ENCODE measurements at places on chromosomes 2 and 18.
A peak's percentile ranks its signal among the peaks of the same experiment; 100 is the strongest.

DNA sequence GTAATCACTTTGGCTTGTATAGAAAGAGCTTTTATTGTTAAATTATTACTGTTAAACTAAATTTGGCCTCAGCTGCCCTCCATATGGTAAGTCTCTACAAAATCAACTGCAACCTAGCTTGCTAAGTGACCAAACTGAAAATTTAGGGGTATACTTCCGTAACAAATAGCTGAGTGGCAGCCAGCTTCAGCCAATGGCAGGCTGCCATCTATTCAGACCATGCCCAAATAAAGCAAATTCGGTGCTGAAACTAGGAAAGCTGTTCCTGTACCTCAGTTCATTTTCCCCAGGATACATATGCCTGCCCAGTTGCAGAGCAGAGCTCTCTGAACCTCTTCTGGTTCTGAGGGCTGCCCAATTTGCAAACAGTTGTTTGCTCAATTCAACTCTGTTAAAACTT, 94.8 kb downstream of the EML6 start:
- DNase-seq: no peak

DNA sequence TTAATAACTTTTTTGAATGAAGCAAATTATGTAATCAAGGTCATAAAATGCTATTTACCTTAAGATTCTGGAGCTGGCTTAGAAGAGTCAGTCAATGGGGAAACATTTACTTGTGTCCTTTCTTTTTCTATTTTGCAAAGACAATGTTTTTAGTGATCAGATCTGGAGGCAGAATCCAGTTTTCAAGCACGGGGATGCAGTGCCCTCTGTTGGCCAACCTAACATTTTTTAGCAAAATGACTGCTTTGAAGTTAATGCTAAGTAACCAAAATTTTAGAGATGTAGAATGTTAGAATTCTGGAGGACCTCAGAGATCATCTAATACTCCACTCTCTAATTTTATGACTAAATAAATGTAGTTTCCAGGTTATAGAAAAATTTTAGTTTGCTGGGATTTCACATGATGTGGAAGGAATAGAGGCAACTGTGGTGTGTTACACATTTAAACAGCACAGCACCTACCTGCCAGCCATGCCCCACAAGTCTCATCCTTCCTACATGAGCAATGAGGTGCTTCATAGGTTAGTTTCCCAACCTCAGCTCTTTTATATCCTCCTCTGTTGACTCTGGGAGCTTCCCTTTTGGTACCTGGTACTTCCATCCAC, 23.6 kb upstream of the SLC9A4 start:
- peak; percentile 33 for DNase-seq

DNA sequence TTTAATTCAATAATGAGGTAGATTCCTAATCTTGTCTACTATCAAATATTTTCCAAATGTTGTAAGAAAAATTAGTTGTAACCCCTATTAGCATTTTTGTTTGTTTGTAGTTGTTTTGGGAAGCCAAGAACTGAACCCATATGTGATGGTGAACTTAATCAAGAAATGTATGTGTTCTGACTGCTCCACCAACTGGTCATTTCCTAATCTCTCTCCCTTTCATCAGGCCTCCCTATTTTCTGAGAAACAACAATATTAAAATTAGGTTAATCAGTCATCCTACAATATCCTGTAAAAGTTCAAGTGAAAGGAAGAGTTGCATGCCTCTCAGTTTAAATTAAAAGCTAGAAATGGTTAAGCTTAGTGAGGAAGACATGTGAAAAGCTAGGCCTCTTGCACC, 504.0 kb downstream of the EPHA4 start:
- DNase-seq: no peak

- DNase-seq: no peak
These were observed 292.5 kb downstream of the LRRTM1 start for GRCh38 chr2:80012061-80012460.

DNA sequence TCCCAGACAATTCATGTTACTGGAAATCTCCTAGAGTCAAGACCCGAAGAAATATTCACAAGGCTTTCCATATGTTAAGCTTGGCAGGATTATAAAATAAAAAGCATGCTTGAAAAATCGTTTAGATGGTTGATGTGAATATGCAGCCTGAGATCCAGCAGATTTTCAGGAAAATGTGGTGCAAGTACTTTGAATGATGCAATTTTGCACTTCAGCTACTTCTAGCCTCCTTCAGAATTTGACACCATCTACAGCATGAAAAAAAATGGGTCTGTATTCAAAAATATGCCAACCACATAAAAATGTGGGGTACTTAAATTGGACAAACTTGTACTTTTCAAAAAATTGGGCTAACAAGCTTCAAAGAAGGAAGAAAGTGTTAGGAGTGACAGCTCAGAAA, 340.6 kb upstream of the DCC start:
- no peak for DNase-seq

- DNase-seq: no peak
These were observed 136.2 kb downstream of the THADA start for GRCh38 chr2:43459446-43460173.

DNA sequence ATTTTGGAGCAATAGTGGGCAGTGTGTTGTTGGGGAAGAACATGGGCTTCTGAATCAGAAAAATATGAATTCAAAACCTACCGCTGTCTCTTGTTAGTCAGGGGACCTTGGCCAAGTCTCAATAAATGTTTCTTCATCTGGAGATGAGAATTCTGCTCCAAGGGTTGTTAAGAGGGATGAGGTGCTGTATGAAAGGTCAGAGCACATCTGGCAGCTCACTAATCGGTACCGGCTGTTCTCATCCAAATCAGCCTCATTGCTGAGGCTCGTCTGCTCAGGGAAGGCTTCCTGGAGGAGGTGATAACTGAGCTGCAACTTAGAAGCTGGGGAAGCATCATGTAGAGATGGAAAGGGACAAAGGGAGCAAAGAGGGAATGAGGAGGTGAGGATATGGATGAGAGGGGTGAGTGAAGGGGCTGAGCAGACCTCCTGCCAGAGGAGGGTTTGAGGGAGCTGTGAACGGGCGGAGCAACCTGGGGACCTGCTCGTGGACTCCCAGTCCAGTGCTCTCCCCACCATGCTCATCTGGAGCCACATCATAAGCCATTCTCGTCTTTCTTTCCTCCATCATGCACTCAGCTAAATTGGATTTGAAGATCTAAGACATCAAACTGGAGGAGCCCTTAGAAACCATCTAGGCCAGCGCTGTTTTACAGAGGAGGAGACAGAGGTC, 47.4 kb downstream of the GREB1 start:
- DNase-seq: no peak

GRCh38 chr2:6846540-6846939, 19.2 kb downstream of the CMPK2 start:
- no peak for DNase-seq

DNA sequence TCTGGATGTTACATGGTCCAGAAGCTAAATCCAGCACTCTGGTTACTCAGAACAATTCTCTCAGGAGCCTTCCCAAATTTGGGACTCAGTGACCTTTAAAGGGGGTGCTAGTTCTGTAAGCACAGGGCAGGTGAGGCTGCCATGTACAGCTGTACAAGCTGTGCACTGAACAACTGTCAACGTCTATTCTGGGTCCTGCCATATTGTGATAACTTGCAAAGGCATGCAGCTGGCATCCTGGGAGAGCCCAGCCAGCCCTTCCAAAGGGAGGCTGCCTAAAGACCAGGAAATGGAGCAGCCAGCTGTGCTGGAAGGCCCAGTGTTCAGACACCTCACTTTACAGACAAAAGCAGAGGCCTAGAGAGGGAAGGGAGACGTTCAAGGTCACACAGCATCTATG, 204.8 kb downstream of the KLHL29 start:
- no peak for DNase-seq

GRCh38 chr2:63842149-63843061, 709 bp downstream of the UGP2 start:
- no peak for DNase-seq

- no peak for DNase-seq
These were observed 22.7 kb upstream of the ACTG2 start for GRCh38 chr2:73870084-73870483.

DNA sequence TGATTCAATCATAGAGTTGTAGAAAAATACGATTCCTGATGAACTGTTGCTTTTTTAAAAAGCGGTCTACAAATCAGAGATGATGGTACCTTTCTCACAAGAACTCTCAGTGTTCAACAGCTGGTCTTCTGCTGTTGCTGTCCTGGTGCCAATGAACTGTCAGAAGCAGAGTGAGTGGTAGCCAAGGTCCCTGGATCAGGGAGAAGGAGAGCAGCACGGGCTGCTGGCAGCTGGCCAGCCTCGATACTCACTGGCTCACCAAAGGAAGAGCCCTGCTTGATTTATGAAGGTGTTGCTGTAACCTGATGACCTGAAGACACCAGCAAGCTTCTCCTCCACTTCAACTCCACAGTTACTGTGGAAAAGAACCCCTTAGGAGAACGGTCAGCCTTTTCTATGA, 300.8 kb upstream of the SOX11 start:
- DNase-seq: no peak

DNA sequence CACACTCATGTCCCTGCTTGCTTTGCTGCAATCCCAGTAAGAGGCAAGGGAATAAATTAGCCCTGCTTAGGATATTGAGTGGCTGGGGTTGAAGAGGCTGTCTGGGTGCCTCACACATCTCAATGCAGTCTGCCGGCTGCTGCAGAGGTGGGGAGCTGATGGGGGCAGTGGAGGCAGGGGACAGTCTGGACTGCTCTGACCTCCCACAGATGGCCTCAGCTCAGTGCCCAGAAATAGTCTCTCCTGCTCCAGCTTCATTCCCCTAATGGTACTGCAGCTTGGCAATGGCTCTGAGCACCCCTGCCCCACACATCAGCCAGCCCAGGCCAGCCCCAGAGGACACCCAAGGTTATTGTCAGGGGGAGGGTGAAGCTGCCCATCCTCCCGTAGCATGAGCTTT, 21.5 kb upstream of the TNS1 start:
- DNase-seq: no peak
